ENCODE measurements at places on chromosomes 16 and 17.

GRCh38 chr17:49798182-49798581 is 9.7 kb downstream of the KAT7 start:
- DNase-seq = no peak

DNA sequence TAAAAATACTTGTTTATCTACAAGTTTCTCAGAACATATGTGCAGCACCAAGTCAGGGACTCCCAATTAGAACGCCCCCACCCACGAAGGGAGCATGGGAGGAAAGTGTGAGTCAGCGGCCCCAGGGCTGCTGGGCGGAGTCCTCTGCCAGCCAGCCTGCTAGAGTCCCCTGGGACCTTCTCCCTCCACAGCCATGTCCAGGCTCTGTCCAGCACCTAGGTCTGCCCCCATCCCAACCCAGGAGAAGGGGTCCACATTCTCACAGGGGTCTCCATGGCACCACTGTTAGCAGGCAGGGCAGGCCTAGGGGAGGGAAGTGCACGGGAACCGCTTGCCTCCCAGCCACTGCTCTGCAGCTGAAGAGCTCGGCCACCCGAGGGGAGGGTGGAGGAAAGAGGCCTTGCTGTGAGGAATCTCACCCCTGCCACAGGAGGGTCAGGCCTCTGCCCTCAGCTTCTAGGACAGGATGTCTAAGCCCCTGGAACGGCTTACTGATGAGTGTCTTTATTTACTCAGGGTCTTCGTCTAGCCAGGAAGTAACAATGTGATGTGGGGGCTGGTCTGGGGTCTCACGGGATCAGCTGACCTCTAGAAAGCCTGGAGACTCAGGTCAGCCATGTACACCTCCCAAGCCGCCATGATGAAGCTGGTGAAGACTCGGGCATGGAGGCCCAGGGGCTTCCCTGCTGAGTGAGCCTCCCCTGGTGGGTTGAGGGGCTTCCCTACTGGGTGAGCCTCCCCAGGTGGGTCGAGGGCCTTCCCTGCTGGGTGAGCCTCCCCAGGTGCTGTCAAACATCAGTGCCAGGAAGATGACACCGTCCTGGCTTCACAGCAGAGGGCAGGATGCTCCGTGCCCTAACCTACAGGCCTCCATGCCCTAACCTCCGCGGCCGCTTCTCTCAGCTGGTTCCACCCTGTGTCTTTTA is 190.3 kb downstream of the RBFOX3 start:
- DNase-seq = no peak

GRCh38 chr16:1413684-1414531 is 596 bp downstream of the UNKL start:
- peak; percentile 48 for DNase-seq

- no peak for DNase-seq
Measured at GRCh38 chr16:26365161-26365940, 673.6 kb downstream of the HS3ST4 start.

Measured in central memory CD4-positive, alpha-beta T cell (primary cell).